Activated naive CD8-positive, alpha-beta T cell treated with anti-CD3 and anti-CD28 coated beads, Interleukin-2, amount 50 U/mL, for 16 hours (primary cell): ENCODE measurements at places on chromosomes 5 and 9.

- DNase-seq = no peak
These were observed 78.9 kb downstream of the SMARCA2 start for GRCh38 chr9:2093920-2094597.

- no peak for DNase-seq
These were observed 75.4 kb downstream of the GRIA1 start for GRCh38 chr5:153565822-153566221.

DNA sequence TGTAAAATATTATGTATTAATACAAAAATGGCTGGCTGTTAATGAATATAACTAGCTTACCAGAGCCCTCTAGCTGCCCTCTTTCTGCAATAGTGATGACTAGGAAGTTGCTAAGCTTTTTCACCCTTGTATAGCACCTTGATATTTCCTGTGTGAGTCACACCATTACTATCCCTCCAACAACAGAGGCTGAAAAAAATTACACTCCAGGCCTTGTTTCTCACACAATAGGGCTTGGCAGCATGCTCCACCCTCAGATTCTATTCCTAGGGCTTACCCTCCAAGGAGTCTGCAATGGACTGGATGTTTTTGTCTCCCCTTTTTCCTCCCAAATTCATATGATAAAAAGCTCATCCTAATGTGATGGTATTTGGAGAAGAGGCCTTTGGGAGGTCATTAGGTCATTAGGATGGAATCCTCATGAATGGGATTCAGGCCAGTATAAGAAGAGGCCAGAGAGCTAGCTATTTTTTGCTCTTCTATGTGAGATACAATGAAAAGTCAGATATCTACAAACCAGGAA lies 184.6 kb upstream of the MAP1B start:
- DNase-seq = no peak

GRCh38 chr5:124949862-124950261 lies 203.4 kb upstream of the ZNF608 start:
- no peak for DNase-seq

DNA sequence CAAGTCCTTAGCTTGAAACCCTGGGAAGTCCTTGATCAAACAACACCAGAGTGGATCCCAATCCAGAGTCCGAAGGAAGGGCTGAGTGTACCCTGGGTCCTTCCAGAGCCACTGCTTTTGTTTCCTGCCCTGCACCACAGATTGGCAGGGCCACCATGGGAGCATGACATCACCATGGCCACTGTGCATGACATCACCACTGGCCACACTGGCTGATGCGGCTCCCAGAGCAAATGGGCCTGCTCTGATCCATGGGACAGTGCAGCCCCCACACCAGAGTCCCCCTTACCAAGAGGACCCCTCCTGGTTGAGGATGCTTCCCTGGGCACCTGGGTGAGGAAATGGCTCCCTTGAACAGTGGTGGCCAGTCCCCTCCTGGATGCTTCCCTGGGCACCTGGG lies 9.9 kb downstream of the SLC6A3 start:
- DNase-seq = no peak

DNA sequence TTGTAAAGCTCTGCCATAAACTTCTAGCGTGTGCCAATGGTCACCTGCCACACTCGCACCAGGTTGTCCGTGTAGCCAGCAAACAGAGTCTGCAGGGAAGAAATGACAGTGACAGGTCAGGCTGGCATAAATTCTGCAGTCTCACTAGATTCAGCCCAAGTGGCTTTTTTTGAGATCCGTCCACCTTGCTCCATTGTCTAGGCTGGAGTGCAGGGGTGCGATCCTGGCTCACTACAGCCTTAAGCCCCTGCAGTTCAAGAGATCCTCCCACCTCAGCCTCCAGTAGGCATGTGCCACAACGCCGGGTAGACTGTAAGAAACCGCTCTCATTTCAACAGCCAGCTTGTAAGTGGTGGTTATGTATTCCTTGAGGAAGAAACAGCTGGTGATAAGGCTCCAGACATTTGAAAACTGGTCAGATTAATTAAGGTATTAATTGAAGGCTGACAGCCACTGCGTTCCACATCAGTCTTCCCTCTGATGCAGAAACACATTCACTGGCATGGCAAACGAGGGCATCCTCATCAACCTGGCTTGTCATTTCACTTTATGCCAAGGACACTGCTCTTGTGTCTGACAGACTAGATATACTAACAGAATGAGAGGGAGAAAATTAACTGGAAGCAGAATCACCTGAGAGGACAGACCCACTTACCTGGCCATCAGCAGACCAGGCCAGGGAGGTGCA lies 6.6 kb downstream of the RACK1 start:
- no peak for DNase-seq

DNA sequence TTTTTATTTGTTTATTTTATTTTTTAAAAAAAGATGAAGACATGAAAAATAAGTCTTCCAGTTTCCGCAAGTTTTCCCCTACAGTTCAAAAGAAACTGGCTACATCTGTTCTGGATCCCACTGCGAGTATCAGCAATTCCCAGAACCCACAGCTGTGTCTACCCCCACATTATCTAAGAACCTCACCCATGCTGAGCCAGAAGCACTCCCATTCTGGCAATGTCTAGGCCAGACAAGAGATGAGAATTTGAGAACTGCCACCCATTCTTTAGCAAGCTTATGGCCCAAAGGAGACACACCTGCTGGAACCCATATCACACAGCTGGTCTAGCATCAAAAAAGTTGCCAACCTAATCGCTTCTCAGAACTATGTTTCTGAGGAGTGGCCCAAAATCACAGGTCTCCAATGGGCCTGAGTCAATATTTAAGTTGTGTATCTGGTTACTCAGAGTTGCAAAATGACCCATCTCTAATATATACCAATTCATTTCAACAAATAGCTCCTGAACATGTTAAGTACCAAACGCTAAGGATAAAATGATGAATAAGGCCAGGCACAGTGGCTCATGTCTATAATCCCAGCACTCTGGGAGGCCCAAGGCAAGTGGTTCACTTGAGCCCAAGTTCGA lies 27.1 kb downstream of the MTMR12 start:
- no peak for DNase-seq

DNA sequence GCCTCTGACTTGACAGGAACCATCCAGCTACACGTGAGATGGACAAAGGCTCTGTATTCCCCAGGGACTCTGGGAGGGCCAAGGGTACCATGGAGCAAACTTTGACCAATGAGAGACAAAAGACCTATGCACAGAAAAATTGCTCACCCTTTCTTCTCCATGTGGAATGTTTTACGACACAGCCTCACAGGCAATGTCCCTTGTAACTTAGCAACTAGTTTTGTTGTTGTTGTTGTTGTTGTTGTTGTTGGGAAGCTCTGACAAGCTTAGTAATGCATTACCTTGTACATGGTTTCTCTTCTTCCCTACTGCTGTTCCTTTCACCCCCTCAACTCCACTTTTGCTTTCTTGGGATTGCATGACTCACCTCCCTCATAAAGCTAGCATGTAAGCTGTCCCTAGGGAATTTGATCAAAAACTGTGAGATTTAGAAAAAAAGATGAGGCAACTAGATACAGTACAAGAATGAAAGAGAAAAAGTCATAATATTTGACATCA lies 550.9 kb downstream of the RAB3C start:
- DNase-seq = no peak

DNA sequence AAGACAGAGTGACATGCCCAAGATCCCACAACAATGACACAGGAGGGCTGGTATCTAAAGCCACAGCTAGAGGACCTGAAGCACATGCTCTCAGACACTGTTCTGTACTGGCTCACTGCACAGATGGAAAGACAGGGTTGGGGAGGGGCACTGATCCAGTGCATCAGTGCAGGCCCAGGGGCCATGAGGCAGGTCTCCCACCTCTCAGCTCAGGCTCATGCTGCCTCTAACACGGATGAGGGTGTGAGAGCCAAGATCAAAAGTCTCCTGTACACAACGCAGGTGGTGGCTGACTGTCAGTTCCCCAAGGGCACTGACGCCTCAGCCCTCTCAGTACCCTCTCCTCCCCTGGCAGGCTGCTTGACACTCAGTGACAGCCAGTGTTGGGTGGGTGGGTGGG lies 10.9 kb downstream of the RAPGEF1 start:
- DNase-seq = peak; percentile 25

GRCh38 chr9:97570899-97571298 lies 62.3 kb downstream of the TSTD2 start:
- DNase-seq = no peak

GRCh38 chr5:136810261-136810801 lies 445.0 kb upstream of the TRPC7 start:
- no peak for DNase-seq

DNA sequence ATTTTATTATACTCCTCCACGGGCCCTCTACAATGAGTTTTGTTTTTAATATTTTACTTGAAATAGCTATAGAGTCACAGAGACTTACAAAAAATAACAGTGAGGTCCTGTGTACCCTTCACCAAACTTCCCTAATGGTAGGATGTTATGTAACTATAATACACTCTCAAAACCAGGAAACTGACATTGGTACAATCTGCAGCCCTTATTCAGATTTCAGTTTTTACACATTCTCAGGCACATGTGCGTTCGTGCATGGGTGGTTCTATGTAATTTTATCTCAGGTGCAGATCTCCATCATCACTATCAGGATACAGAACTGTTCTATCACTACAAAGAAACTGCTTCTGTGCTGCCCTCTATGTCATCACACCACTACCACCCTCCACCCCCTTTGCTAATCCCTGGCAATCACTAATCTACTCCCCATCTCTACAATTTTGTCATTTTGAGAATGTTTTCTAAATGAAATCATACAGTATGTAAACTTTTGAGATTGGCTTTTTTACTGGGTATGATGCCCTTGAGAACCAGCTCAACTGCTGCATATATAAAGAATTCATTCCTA lies 16.4 kb downstream of the RAB14 start:
- DNase-seq = no peak

- DNase-seq = no peak
These were observed 11.4 kb downstream of the ASTN2 start for GRCh38 chr9:117403403-117403811.

GRCh38 chr9:79565245-79565644 lies 6.5 kb upstream of the TLE4 start:
- no peak for DNase-seq

DNA sequence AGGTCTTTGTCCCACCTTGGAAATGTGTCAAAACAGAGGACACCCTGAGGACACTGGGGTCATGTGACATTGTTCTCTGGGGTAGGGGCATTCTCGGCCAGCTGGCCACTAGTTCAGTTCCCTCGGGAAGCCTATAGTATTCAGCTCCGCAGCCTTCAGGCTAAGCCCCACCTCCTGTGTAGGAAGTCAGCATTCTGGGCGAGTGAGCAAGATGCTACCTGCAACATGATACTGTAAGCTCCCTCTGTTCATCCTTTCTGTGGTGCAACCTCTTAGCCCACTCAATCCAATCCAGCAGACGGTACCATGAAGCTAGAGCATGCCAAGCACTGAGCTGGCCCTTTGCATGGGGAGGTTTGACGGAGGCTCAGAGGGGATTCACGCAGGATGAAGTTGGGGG lies 5.3 kb downstream of the NTNG2 start:
- no peak for DNase-seq

GRCh38 chr5:36584009-36584875 lies 22.2 kb upstream of the SLC1A3 start:
- no peak for DNase-seq

- DNase-seq = no peak
These were observed 11.2 kb upstream of the CXXC5 start for GRCh38 chr5:139636975-139637408.

- DNase-seq = no peak
These were observed 56.4 kb downstream of the NSD1 start for GRCh38 chr5:177189965-177190364.

DNA sequence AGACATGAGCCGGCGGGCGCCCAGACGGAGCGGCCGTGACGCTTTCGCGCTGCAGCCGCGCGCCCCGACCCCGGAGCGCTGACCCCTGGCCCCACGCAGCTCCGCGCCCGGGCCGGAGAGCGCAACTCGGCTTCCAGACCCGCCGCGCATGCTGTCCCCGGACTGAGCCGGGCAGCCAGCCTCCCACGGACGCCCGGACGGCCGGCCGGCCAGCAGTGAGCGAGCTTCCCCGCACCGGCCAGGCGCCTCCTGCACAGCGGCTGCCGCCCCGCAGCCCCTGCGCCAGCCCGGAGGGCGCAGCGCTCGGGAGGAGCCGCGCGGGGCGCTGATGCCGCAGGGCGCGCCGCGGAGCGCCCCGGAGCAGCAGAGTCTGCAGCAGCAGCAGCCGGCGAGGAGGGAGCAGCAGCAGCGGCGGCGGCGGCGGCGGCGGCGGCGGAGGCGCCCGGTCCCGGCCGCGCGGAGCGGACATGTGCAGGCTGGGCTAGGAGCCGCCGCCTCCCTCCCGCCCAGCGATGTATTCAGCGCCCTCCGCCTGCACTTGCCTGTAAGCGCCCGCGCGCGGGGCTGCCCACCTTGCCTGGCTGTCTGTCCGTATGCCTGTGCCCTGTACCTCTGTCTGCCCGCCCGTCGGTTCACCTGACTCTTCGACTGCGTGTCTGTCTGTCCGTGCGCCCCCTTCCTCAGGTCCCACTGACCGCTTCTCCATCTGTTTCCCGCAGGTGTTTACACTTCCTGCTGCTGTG lies 412 bp downstream of the FGF18 start:
- DNase-seq = no peak

DNA sequence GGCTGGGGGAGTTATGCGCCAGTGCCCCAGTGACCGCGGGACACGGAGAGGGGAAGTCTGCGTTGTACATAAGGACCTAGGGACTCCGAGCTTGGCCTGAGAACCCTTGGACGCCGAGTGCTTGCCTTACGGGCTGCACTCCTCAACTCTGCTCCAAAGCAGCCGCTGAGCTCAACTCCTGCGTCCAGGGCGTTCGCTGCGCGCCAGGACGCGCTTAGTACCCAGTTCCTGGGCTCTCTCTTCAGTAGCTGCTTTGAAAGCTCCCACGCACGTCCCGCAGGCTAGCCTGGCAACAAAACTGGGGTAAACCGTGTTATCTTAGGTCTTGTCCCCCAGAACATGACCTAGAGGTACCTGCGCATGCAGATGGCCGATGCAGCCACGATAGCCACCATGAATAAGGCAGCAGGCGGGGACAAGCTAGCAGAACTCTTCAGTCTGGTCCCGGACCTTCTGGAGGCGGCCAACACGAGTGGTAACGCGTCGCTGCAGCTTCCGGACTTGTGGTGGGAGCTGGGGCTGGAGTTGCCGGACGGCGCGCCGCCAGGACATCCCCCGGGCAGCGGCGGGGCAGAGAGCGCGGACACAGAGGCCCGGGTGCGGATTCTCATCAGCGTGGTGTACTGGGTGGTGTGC lies at the start of gene RXFP3:
RXFP3 (plus strand) TSS at position 6 of the 636 bp plus-strand sequence; CDS start at position 361, 355 bp downstream.
- no peak for DNase-seq

- DNase-seq = no peak
These were observed 25.8 kb downstream of the SMIM3 start for GRCh38 chr5:150804388-150804787.

DNA sequence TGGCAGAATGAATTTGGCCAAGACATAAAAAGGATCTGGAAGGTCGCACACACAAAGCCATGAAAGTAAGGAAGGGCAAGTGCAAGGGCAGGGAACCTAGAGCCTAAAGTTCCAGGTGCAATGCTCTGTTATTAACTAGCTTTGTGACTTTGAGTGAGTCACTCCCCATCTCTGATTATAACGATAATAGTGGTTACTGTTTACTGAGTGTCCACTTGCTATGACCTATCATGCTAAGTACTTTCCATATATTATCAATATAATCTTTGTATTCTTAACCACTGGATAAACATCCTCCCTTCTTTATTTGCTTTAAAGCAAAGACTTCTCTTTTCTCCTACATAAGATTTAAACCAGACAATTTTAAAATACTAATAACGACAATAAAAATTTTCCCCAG lies 504.6 kb upstream of the BRINP1 start:
- no peak for DNase-seq

GRCh38 chr5:83102364-83102980 lies 25.1 kb downstream of the XRCC4 start:
- no peak for DNase-seq
